ENCODE measurements at places on chromosomes 6 and 20. TPM values are rescaled to one million over a fixed set of nuclear protein-coding genes. Genes with fewer than 3 reads are reported as not detected.

The PDYN gene
- not detected for total RNA-seq

The MYBL2 gene
- 2.6 TPM for total RNA-seq

The NFATC2 gene
- 3.3 TPM for total RNA-seq

The COL20A1 gene
- not detected for total RNA-seq

The TRAPPC3L gene
- 0.11 TPM for total RNA-seq

The LBP gene
- not detected for total RNA-seq

The PAK1IP1 gene
- total RNA-seq: 12.5 TPM

The MEI4 gene
- total RNA-seq: not detected

Measured in dermis lymphatic vessel endothelial cell (primary cell).